ENCODE measurements at places on chromosomes 3 and 15.
A peak's percentile ranks its signal among the peaks of the same experiment; 100 is the strongest.

- DNase-seq, result no peak
Measured at GRCh38 chr15:83653639-83654378, at the start of gene ADAMTSL3. ADAMTSL3 (plus strand) TSS chr15:83654123; CDS start chr15:83655762, 1,639 bp downstream.

- no peak for DNase-seq
Measured at GRCh38 chr3:72102112-72102616, 317.2 kb upstream of the PROK2 start.

GRCh38 chr3:160612386-160613075 is 47.2 kb upstream of the KPNA4 start:
- DNase-seq, result no peak

- no peak for DNase-seq
Measured at GRCh38 chr3:120983841-120984240, 75.8 kb downstream of the STXBP5L start.

DNA sequence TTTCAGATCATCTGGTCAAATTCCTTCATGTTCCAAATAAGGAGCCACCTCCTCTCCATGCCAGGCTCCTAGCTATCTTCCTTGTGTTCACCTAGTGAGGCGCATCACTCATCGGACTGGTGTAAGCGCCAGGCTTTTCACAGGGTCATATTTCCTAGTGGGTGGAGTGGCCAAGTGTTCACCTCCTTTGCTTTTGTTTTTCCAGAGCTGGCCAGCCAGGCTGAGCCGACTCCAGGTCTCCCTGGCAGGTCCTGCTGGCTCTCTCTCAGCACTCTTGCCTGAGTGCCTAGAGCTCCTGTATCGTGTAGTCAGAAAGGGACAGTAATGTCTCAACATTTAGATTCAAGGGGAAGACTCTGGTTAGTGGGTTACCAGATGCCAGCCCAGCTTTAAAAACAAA is 31.0 kb downstream of the HEG1 start:
- no peak for DNase-seq

DNA sequence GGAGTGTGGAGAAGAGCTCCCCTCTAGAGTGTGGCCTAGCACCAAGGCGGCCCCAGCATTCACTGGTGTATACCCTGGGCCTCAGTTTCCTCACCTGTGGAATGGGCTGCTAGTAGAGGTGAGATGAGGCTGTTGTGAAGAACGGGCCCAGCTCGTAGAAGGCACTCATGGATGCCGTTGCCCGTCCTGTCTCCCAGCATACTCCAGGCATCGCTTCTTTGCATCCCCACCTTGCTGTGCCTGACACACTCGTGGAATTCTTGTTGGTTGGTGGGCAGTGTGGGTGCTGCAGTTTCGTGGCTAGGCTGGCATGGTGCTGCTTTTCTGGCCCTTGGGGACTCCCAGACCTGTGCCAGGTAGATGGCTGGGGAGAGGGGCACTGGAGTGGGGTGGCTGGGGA is 76.7 kb downstream of the SMAD6 start:
- DNase-seq, result no peak

GRCh38 chr15:80778964-80779657 is at the start of gene CEMIP:
CEMIP (plus strand) TSS chr15:80779370; CDS start chr15:80873880, 94,510 bp downstream.
- DNase-seq, result peak; percentile 51

GRCh38 chr3:9080163-9080562 is 116.9 kb upstream of the RAD18 start:
- no peak for DNase-seq

DNA sequence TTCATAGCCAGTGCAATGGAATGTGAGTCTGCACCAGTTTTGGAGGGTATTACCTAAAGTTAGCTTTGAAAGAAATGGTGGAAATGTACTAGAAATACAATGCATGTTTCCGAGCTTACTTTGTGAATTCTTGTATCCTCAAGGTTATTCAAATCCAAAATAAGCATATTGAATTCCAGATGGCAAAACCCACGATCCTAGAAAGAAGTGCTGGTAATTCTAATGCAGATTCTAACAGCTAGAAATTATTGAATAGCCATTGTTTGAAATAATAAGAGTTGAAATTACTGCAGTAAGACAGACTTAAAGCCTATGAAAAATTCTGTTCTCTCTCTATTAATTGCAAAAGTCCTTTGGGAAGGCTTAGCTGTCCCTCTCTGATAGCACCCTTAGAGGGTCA is 258.4 kb downstream of the CHL1 start:
- no peak for DNase-seq

- DNase-seq, result no peak
Measured at GRCh38 chr3:87268646-87269211, 7.7 kb downstream of the POU1F1 start.

DNA sequence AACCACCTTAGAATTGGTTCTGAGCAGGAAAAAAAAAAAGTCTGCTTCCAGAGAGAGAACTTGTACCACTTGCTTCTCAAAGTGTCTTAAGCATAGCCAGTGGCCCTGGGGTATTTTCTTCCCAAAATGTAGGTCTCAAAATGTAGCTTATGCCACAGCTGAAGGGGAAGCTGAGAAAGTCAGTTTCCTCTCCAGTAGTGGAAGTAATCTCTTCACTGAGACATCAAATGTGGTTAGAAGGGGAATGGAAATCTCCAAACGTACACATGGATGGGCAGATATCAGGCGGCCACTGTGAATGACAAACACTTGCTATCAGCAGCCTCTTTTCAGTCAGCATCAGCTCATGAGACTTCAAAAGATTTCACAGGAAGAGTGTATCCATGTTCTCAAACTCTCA is 841.2 kb downstream of the TUSC7 start:
- DNase-seq, result no peak

DNA sequence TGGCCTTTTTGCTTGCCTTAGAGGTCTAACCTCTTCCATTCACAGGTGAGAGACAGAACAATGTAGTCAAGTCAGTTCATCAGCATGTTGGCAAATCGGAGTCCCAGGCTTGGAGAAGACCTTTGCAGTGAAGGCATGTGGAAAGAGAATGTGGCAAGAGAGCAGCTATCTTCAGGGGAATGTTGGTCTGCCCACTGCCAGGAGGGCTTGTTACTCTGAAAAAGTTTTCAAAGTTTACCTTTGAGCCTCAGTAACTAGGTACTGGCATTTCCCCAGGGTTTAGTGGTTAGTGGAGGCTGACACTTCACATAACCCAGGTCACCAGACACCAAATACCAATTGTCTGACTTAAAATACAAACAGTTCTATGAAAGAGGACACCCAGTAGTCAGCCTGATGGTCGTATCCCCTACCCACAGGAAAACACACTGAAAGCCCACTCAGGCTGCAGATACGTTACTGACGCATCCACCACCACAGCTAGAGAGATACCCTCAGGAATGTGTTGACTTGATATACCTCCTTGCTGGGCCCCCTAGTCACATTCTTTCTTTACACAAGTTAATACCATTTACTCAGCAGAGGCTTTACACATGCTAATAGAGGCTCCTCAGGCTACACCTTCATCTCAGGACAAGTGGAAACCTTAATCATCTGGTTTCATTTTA is 9.7 kb upstream of the ARID3B start:
- DNase-seq, result no peak

GRCh38 chr3:183629546-183630301 is 5.7 kb upstream of the KLHL24 start:
- no peak for DNase-seq

DNA sequence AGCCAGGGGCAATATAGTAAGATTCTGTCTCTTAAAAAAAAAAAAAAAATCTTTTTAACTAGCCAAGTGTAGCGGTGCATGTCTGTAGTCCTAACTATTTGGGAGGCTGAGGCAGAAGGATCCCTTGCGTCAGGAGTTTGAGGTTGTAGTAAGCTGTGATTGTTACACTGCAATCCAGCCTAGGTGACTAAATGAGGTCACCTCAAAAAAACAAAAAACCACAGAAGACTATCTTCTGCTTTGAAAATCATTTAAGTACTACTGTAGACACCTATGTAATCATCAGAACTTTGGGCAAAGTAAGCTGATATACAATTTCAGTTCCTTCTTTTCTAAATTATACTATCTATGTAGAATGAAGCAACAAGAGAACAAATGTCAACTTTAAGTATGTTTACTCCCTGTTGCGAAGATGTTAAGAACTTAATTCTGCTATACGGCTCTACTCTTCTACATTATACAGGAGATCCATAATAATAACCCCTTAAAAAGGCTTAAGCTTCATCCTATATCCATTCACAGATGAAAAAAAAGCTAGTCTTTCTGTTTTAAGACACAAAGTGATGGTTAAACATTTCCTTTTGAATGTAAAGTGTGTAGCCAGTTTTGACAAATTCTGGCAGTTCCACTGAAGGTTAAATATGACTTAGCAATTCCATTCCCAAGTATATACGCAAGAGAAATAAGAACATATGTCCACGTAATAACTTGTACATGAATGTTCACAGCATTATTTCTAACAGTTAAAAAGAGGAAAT is 15.2 kb downstream of the DAZL start:
- DNase-seq, result no peak

- no peak for DNase-seq
Measured at GRCh38 chr3:161043336-161044035, 61.7 kb downstream of the B3GALNT1 start.

GRCh38 chr3:157416347-157417087 is 20.1 kb upstream of the PTX3 start:
- no peak for DNase-seq

DNA sequence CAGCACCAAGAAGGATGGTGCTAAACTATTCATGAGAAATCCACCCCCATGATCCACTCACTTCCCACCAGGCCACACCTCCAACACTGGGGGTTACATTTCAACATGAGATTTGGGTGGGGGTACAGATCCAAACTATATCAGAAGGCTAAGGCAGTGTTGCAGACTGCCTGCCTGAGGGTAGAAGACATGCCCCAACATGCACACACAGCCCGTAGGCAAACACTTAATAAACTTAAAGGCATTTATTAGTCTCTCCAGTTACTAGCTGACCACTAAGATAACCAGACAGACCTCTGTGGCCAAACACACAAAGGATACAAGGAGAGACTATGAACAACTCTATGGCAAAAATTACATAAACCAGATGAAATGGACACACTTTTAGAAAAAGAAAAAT is 10.2 kb downstream of the FAM162A start:
- no peak for DNase-seq

GRCh38 chr3:23549148-23549910 is 256.4 kb upstream of the UBE2E1 start:
- DNase-seq, result no peak

GRCh38 chr3:170910542-170910941 is 2.1 kb upstream of the EIF5A2 start:
- DNase-seq, result no peak

DNA sequence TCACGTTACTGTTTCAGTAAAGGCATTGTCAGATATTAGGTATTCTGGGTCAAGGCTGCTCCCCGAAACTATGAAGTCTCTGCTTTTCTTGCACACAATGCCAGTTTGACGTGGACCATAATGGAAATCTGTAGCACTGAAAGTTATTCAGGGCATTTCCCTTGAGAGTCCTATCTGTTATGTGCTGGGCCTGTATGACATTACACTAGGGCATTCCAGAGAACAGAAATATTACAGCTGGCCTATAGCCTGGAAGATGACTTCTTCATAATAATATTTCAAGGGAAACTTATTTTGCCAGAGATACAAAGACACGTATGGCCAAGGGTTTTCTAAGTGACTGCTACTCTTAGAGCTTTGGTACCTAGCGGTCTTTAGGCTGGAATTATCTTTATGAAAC is 613.6 kb upstream of the CBLB start:
- DNase-seq, result no peak

All from stimulated activated CD4-positive, alpha-beta T cell treated with anti-CD3 and anti-CD28 coated beads, Interleukin-12 subunit alpha, Interleukin-12 subunit beta, amount 100 ng/mL, for 48 hours (primary cell).